ENCODE measurements at places on chromosomes 4 and X.

GRCh38 chr4:127124919-127125318, 507.8 kb upstream of the INTU start:
- DNase-seq = no peak

DNA sequence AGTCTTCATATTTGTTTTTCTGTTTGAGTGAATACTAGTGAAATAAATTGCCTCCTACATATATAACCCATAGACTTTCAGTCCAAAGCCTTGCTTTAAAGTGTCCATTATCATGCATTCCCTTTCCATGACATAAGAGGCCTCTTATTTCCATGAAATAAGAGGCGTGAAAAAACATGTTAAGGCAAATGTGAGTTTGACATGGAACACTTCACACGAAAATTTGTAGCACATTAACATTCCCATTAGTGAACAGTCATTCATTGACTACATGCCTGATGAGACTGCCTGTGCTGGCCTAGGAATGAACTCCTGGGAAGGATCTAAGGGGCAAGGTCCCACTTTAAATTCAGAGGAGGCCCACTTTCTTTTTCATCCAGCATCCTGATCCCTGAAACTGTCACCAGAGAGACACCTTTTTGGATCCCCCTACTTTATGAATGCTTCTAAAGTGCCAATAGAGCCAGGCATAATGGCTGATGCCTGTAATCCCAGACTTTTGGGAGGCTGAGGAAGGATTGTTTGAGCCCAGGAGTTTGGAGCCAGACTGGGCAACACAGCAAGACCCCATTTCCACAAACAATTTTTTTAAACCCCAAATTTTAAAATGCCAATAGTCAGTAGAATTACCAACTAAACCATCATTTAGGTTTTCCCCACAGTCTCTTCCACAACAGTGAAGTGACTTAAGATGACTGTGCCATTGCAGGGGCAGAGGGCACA, 6.7 kb downstream of the RTL8B start:
- DNase-seq = no peak

DNA sequence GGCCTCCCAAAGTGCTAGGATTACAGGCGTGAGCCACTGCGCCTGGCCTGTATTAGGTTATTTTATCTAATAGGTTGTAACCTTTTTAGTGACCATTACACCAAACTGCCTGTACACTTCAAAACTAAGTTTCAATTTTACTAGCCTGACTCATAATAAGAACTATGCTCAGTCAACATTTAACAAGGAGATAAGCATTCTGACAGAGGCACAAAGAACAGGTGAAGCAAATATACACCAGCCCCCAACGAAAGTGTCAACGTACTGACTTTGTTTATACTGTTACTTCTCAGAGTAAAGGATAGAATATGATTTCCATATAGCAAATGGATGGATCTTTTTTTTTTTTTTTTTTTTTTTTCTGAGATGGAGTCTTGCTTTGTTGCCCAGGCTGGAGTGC, 62.8 kb downstream of the SHISA3 start:
- no peak for DNase-seq

DNA sequence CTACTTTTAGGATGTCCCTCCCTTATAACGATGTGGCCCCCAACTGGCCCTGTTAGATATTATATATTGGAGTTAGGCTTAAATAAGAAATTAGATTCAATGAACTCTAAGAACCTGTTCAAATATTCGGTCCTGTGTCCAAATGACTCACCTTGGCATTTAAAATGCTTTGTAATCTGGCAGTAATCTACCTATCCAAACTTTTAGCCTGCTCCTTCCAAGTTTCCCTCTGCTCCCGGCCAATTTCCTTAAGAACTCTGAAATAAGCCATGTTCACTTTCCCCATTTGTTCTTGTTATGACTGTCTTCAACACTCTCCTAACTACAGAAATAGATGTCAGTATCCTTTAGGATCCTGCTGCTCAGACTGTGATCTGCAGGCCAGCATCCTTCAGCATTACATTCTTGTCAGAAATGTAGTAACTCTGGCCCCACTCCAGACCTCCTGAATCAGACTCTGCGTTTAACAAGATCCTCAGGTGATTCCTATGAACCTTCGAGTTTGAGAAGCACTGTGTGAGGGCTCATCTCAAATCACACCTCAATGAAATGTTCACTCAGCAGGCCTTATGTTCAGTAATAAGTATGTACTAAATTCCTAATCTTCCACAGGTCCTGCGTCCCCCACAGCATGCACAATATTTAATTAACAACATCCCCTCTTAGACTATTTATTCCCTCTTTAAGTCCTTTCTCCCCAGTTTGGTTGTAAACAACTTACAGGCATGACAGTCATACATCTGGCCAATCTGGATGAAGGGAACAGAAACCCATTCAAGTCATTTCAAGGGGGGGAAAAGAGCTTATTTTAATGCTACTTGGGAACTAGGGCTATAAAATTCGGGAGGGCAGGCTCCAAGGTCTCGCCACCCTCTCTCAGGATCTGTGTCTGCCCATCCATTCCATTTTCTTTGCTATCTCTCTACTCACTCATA, 3.0 kb downstream of the ATP8A1 start:
- no peak for DNase-seq

GRCh38 chrX:314049-314448, 4.5 kb downstream of the GTPBP6 start:
- DNase-seq = no peak

DNA sequence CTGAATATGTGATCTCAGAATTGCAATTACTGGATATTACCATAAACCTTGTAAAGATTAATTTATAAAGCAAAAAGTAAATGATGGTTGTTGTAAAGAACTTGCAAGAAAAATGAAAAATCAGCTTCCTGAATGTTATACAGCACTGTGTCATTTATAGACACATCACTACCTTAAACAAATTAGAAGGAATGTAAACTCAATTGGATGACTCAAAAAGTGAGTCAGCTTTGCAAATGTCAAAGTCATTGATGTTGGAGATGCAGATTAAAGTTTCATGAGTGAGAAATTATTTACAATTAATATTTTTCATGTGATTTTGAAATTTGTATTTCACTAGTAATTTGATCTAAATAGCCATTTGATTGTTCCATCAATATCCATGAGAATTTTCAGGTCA, 193.2 kb downstream of the RAPGEF2 start:
- DNase-seq = no peak

- no peak for DNase-seq
Observed at GRCh38 chrX:22922961-22923360, 76.8 kb upstream of the DDX53 start.

DNA sequence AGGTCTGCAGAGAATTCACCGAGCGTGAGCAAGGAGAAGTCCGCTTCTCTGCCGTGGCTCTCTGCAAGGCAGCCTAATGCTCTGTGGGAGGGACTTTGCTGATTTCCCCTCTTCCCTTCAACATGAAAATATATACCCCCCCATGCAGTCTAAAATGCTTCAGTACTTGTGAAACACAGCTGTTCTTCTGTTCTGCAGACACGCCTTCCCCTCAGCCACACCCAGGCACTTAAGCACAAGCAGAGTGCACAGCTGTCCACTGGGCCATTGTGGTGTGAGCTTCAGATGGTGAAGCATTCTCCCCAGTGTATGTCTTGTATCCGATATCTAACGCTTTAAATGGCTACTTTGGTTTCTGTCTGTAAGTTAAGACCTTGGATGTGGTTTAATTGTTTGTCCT, 11.3 kb downstream of the UCHL1 start:
- peak; percentile 95 for DNase-seq

DNA sequence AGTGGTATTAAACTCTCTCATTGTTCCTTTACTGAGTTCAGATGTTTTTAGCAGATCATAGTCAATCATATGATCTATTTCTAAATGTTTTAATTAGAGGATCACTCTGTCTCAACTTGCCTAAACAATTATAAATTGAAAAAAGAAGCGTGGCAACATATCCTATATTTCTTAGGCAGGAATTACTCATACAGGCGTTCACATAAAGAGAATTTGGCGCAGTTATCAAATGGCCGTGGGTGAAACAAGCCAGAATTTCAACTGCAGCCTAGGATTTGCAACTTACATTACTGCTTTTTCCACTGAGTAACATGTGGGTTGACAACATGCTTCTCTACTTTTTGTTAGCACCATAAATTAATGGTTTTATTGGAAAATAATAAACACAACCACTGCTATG, 141.3 kb downstream of the CPE start:
- no peak for DNase-seq
